ENCODE measurements at places on chromosomes 12 and 14.

DNA sequence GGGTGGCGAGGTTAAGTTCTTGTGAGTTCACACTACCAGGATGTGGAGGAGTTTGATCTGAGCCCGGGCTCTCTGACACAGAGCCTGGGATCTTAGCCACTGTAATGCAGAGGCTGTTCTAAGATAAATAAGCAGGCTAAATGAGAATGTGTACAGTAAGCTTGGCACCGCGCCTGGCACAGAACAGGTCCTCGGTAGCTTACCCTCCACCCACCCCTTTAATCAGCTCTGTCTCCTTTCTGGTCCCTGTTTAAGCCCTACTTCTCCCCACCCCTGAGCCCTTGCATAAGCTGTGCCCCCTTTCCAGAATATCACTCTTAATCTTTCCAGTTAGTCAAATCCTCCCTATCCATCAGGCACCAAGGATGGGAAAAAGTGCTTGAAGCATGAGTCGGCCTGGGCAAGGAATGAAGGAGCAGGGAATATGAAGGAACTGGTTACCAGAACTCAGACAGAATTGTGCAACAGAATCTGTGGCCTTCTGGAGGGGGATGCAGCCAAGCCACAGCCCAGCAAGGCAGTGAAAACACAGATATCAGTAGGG, 32.8 kb upstream of the CMKLR1 start:
- DNase-seq: no peak

- DNase-seq: no peak
Measured at GRCh38 chr12:27571463-27571862, 47.5 kb downstream of the PPFIBP1 start.

GRCh38 chr14:70742316-70742715, 67.0 kb downstream of the MAP3K9 start:
- DNase-seq: no peak

DNA sequence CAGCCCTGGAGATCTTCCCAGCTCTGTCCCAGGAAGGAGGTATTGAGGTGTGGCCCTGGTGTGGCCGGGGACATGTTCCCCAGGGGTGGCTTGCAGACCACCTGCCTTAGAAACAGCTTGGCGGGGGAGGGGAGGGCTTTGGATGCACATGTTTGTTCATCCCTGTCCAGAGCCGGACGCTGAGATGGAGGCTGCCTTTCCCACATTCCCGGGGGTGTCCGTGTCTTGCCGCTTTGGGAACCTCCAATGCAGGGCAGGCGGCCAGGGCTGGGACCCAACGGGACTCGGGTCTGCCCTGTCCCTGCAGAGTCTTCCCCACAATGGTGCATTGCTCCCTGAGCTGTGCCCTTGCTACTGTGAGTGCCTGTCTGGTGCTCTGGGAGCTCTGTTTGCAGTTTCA, 319.5 kb upstream of the SFSWAP start:
- no peak for DNase-seq
